NCI-H1930 (cell line): ENCODE measurements at places on chromosomes 6 and 20.

DNA sequence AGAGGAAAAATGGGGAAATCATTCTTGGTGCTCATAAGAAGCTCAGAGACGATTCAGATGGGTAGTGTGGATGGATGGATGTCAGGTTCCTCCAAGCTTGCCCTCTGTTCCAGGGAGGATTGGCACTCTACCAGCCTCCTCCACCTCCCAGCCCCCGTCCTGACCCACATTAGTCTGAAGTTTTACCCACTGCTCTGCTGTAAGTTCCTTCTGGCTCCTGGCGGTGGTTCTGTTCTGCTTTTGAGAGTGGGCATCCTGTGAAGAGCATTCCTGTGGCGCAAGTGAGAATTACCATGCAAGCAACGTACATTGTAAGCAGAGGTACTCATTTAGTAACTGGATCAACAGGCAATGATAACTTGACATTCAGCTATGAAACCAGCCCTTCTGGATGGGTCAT, 103.4 kb downstream of the SYNDIG1 start:
- DNase-seq: no peak

DNA sequence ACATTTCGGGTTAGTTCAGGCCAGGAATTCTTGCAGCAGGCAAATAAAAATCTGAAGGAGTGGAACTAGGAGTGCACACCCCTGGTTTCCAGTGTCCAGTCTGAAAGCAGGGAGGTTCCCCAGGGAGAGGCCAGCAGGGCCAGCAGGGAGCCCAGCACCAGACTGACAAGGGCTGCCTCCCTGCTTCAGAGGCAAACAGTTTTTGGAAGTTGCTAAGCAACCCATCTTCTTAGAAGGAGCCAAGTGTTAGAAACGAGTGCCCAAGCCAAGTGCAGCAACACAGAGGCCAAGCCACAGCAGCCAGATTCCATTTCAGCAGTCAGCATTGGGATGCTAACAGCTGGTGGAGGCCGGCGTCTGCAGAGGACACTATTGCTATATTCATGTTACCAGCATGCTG, 179.1 kb downstream of the SYNDIG1 start:
- DNase-seq: no peak

DNA sequence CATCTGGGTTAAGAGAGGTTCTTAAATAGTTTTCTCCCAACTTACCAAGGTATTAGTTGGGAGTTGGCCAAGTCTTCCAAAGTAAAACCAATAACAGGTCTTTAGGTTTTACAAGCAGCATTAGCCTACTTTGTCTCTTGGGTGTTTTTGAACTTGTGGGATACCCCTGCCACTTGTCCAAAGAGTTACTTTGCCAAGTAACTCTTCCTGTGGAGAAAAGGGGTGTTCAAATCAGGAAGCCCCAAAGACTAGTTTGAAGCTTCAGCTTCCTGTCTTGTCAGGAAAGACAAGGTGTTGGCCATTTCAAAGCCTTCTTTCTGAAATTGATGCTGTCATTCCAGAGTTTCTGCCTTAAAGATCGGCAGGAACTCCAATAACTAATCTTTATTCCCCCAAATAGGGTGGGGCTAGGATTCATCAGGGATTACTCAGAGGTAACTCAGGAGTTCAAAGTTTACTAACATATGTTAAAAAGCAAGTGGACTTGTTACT, 822 bp downstream of the RAB22A start:
- no peak for DNase-seq

DNA sequence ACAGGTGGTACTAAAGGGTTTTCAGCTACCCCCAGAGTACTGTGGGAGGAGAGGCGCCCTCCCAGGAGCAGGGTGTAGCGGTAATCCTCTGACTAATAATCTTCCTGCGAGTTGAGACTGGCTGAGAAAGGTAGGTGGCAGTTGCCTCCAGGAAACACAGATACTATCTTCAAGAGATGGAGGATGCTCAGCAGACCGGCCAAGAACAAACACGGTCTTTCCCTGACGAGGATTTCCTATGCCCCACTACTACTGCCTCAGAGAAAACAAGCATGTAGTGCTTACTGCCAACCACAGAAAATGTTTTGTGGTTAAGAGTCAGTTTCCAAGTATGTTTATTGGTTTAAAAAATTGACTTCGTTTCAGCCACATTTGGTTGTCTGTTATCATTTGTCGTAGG, 26.8 kb downstream of the C6orf89 start:
- no peak for DNase-seq

DNA sequence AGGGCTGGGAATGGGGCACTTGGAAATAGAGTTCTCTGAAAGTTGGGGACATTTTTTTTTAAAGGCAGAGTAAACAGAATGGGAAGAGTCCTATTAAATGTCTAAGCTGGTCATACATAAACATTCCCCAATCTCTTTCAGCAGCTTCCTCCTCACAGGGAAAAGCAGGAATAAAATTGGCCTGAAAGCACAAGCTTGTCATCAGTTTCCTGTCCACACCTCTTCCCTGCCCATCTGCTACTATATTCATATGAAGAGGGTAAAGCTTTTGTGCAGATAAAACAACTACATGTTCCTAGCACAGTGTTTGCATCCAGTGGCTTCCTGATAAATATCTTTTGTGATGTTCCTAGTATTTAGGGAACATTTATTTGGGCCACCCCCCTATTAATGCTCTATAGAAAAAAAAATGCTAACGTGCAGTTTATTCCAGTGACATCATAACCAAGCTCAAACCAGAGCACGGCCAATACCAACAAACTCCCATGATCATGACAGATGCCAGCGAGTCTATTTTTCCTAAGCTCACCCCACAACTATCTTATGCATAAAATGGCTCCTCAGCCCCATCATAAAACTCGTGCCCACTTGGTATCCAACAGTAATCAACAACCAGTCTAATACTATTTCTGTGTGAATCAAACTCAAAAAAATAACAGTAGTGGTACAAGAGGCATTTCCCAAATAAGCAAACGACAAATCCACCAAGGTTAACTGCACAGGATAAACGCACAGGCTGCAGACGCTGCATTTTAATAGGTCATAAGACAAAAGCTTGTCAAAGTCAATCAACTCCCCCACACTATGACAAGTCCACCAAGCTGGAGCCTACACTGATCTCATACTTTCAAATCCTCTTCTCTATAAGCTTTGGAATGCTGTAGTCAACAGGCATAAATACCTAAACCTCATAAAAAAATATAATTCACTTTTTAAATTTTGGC, 95.3 kb downstream of the EPB41L2 start:
- DNase-seq: no peak

- no peak for DNase-seq
Observed at GRCh38 chr6:168618546-168619315, 177.7 kb downstream of the SMOC2 start.

DNA sequence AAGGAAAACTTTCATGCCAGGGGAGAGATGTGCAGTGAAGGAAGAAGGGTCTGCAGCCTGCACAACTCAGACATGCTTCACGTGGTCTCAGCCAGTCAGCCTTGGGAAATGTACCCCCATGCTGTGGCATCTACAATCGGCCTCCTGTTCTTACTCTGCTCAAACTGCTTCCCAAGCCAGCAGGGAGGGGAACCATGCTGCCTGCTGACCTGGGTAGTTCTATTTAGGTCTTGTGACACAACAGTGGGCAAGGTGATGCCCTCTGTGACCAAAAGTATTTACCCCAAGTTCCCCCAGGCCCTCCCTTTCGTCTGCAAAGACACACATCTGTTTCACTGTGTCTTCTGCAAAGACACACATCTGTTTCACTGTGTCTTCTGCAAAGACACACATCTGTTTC, 106.9 kb downstream of the SLC23A2 start:
- no peak for DNase-seq

DNA sequence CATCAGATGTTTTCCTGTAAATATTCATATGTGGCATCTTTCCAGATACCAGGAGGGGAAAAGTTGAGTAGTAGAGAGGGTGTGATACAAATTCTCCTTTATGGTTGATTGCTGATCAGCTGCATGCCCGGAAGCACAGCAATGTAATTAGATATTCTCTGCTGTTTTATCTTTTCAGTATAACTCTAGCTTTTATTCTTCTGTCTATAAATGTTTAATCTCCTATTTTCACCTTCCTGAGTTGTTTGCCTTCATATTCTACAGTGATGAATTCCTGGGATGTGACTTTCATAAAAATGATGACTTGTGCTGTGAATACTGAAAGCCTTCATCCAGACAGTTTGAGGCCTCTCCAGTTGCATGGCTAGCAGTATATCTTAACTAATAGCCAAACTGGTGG, 53.7 kb downstream of the SH3BGRL2 start:
- no peak for DNase-seq

- DNase-seq: no peak
Observed at GRCh38 chr6:12601881-12602280, 114.7 kb upstream of the PHACTR1 start.

- DNase-seq: no peak
Observed at GRCh38 chr6:116034327-116034726, 26.4 kb downstream of the FRK start.

DNA sequence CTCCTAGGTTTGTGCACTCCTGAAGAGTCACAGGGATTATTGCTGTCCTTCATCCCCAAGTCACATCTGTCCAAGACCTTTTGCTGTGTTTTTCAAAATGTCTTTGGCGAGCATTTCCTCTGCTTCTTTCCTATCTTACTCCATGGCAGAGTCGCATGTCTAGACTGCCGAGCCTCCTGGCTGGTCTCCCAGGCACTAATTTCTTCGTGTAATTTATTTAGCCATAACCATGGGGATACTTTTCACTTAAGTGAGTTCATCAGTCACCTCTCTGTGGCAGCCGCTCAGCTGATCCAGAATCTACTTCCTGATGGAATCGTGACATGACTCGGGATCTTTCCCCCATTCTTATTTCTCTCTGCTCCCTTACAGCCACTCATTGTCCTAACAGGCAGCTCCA, 25.8 kb downstream of the ADGRF5 start:
- DNase-seq: no peak

DNA sequence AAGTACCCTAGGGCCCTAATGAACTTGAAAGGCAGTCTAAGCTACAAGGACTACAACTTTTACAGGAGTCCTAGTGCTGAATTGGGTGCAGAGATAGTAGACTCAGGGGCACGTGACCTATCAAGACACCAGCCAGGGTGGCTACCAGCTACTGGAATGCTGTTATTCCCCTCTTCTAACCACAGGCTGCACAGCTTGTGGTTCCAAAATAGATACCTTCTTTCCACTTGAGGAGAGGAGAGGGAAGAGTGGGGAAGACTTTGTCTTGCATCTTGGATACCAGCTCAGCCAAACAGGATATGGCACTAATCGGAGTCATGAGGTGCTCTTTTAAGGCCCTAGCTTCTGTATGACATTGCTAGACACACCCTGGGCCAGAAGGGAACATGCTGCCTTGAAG, 60.0 kb upstream of the MTRF1L start:
- DNase-seq: no peak

DNA sequence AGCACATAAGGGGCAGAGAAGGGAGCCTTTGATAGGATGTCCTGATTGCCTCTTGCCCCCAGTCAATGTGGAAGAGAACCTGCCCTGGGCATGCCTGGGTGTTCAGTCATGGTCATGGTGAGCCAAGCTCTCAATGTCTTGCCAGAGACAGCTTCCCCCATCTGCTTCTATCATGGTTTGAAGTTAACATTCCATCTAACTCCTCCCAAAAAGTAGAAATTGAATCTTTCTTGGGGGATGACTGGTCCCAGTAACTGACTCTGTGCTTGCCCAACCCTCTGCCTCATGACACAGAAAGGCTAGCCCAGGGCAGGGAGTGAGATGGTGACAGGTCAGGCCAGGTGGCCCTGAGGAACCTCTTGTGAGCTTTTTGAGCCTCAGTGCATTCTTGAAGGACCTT, 60.1 kb downstream of the ADTRP start:
- DNase-seq: no peak

DNA sequence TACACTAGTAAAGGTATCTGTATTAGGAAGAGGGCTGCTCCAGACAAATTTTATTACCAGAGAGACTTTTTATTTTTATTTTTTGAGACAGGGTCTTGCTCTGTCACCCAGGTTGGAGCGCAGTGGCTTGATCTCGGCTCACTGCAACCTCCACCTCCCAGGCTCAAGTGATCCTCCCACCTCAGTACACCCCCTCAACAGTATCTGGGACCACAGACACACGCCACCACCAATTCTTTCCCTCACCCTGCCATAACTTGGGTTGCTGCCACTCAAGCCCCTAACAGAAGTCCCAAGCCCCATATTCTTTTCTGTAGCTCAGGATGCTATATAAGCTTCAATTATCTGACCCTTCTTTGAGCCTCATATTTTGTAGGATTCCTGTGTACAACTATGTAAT, 6.9 kb downstream of the BCL2L1 start:
- no peak for DNase-seq

GRCh38 chr6:166462461-166463135, 79.9 kb upstream of the MPC1 start:
- no peak for DNase-seq

DNA sequence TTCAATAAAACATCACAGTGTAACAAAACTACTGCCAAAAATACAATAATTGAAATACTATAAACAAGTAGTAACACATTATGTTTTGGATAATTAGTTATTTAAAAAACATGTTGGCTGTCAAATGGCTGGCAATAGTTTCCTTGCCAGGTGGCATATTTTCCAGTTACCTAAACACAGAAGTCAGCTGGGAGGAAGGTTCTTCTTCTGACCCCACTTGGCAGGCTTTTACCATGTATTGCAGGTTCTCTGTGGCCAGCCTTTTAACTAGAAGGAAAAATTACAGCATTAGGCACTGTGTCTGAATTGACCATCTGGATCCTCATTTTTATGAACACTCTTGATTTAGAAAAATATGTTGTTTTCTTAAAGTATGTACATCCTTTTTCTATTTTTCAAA, 131.4 kb downstream of the MMS22L start:
- no peak for DNase-seq

DNA sequence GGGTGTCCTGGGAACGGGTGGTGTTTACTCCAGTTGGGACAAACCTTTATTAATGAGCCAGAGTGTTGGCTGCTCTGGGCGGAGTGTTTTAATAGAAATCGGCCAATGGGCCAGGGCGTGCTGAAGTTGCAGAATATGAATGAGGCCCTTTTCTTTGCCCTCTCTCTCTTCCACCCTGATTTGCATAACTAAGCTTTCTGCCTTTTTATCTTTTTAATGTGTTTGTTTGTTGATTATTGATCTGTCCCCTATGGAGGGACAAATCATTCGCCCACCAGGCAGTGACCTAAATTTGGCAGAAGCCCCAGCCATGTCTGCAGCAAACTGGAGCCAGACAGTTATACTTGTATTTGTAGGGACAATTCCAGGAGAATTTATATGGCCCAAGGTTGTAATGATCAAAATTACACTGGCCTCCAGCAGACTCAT, 420.9 kb downstream of the PREX1 start:
- no peak for DNase-seq

DNA sequence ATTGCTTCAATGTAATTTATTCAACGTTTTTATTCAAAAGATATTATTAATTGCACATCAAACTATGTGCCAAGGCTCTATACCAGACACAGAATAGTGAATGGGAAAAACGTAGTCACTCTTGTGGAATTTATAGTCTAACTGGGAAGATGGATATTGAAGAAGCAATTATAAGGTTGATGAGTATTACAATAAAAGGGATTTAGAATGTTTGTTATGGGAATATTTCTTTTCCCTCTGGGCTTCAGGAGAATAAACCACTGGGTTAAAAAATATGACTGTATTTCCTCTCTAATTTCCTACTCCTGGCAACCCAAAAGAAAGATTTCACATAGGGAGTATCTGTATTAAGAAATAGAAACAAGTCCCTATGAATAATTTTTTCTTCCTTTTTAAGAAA, 25.1 kb upstream of the UTRN start:
- no peak for DNase-seq
